ENCODE measurements at places on chromosomes 13 and 19. TPM values are rescaled to one million over a fixed set of nuclear protein-coding genes. Genes with fewer than 3 reads are reported as not detected.

- no peak for DNase-seq
Observed at GRCh38 chr13:113048766-113049165, 56.8 kb upstream of the F7 start.

DNA sequence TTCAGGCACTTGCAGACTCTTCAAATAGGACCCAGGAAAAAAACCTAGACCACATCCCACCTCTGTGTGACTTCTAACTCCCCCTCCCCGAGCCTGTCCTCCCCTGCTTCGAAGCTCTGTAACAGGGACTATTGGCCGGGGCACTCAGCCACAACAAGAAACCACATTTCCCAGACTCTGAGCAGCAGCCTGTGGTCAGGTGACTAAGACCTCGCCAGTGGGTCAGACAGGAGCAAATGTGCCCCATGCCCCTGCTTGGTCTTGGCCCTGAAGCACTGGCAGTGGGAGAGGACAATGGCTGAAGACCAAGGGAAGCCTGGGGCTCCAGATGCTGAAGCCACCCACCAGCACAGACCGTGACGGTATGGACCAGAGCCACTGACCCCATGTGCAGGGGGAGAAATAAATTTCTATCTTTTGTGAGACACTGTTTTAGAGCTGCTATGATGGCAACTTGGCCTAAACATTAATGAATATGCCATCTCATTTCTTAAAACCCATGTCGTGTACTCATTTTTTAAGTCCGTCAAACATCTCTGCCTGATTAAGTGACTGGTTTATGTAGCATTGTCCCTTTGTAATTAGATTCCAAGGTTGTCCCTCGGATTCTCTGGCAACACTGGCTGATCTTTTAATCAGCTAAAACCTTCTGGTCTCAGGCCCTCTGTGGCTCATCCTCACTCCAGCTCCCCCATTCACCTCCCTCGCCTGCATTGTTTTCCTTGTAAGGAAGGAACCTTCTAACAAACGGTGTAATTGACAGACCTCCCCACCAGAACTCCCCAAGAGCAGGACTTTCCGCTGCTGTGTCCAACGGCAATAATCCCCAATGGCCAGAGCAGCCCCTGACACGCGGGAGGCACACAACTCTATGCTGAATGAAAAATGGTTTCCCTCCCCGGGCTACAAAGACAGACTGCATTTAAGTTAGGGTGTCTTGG lies 98.4 kb downstream of the STK24 start:
- peak; percentile 66 for DNase-seq

- no peak for DNase-seq
Observed at GRCh38 chr19:44308011-44308410, 3.2 kb upstream of the ZNF235 start.

Gene C19orf67
- total RNA-seq: not detected

All from H4 (cell line).